Globus pallidus (tissue), 1 donor: ENCODE measurements at places on chromosomes 13 and 19.

- DNase-seq: no peak
These were observed 25.8 kb upstream of the SPATA13 start for GRCh38 chr13:24134757-24135156.

GRCh38 chr19:41311072-41311471 lies 1.1 kb downstream of the CCDC97 start:
- no peak for DNase-seq

GRCh38 chr13:30082391-30082790 lies 225.0 kb downstream of the KATNAL1 start:
- no peak for DNase-seq

GRCh38 chr19:51124729-51125128 lies at the start of gene SIGLEC9:
Gene SIGLEC9 (plus strand): TSS chr19:51124906. CDS start chr19:51124975, 69 bp downstream.
- peak; percentile 46 for DNase-seq
